ENCODE measurements at places on chromosomes 6 and 20.

DNA sequence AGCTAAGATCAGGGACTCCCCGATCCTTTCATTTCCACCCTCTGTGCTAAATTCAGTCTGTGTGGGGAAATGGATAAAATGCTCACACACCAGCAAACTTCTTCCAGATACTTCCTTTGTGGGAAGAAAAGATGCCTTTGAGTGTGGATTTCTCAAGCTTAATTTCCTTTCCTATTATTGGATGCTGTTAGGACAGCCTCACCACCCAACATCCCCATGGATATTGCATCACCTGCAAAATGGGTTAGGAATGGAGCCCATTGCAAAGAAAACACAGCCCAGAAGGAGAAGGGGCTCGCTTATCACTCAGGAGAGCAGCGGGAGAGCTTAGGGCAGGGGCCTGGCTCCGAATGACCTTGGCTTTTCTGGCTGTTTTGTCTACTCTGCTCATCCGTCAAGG, 272.2 kb downstream of the CDC5L start:
- no peak for DNase-seq

- DNase-seq: no peak
Observed at GRCh38 chr6:111563581-111563980, 42.1 kb downstream of the TRAF3IP2 start.

GRCh38 chr6:42889815-42890214, 10.4 kb downstream of the RPL7L1 start:
- DNase-seq: no peak

- DNase-seq: no peak
Observed at GRCh38 chr6:142047934-142048592, 84.7 kb upstream of the GJE1 start.

DNA sequence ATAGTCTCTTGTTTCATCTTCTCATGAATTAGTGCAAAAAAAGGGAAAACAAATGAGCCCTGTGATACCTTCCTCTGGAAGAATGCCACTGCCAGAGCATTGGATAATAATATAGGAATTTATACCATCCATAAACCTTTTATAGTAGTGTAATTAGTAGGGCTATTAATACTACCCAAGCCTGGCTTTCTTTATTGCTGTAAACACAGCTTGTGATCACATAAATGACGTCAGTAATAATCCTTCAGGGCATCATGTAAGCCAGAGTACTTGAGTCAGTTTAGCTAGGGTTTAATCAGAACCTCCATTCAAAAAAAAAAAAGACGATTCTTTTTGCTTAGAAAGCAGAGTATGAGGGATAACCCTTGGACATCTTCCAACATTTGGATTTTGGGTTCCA, 264.8 kb downstream of the SLC35F1 start:
- DNase-seq: no peak

- no peak for DNase-seq
Observed at GRCh38 chr20:21175433-21175832, 49.6 kb downstream of the KIZ start.

DNA sequence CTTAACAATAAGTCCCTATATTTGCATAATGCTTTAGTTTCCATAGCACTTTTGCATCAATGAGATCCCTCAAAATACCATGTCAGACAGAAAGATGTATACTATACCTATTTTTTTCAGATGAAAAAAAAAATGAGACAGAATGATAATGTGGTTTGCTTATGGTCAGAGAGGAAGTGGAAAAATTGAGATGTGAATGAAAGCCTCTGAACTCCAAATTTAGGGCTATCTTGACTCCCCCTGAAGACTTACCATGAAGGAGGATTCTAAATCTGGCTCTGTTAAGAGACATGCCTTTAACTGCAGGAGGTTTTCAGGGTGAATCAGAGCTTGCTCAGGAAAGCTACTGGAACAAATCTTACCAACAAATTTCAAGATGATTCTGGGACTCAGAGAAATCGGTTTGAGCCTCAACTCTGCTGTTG, 176.2 kb downstream of the ISM1 start:
- no peak for DNase-seq

DNA sequence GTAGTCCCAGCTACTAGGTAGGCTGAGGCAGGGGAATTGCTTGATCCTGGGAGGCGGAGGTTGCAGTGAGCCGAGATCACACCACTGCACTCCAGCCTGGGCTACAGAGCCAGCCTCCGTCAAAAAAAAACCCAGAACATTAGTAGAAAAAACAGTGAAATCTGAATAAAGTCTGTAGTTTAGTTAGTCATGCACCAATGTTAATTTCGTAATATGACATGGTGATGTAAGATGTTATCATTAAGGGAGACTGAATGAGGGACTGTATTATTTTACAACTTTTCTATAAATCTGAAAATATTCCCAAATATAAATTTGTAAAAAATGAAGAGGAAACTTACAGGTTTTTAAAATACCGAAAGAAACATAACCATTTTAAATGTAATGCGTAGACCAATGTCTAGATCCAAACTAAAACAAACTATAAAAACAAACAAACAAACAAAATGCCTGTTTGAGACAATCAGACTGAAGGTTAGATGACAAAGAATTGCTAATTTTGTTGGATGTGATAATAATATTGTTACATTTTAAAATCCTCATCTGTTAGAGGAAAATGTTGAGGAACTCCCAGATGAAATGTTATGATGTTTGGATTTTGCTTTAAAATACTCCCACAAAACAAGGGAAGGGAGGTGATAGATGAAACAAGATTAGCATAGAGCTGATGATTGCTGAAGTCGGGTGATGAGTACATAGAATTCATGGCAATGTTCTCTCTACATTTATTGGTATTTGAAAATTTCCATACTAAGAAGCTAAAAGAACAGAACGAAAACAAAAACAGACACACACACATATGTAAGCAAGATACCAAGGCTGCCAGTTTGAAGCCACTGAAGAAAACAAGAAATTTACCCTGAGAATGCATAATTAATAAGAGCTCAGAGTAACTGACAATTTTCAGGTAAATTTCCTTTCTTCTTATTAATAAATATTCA, 1.8 kb downstream of the GSTA4 start:
- DNase-seq: peak; percentile 18

DNA sequence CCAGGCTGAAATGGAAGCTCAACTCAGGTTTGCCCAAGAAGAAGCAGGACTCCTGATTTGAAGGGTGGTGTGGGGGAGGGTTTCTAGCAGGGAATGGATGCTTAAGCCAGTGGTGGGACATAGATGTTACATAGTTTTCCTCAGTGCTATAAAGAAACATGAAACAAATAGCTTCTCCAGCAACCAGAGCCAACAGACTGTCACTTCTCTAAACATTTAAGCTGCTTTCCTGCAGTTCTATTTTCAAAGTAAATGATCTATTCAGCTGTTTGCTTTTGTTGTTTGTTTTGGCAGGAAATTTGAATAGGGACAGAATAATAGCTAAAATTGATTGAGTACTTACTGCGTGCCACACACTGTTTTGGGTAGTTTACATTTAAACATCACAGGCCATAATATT, 169.0 kb downstream of the UST start:
- DNase-seq: no peak

- no peak for DNase-seq
Observed at GRCh38 chr6:40965046-40965445, 74.0 kb downstream of the UNC5CL start.

GRCh38 chr20:24607402-24607801, 138.0 kb downstream of the SYNDIG1 start:
- DNase-seq: no peak

DNA sequence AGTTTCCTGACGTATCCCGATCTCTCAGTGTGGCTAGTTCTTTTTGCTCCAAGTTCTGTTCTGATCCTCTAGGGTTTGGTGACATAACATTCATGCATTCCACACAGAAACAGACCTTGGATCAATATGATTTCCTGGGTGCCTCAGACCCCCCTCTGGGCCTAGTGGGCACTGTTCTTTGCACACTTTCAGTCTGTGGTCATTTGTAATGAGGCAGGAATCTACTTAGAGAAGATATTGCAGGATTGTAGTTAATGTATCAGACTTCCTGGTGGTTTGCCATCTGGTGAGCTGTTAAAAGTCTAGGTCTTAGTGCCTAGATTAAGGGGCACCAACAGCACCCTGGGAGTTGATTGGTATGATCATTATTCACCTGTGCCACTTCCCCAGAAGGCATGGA, 7.5 kb downstream of the BEND6 start:
- DNase-seq: no peak

DNA sequence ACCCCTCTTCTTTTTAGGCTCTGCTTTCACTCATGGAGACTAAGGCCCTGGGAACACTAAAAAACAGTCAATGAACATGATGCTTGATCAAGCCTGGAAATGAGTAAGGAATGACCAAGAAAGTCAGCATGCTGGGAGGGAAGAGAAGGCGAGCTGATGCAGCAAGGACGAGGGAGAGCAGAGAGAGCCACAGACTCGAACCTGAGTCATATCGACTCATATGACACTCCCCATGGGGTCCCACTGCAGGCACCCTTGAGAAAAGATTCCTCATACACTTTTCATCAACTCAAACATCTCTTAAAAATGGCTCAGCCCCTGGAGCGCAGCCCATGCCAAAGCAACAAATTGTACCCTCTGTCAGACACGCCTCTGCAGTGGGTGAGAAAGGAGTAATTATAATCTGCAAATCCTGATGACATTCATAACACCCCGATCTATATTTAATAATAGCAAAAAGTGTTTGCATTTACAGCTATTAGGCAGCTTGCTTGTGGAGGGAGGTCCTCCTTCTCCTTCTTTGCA, 127.2 kb downstream of the F13A1 start:
- DNase-seq: no peak

GRCh38 chr20:56060486-56060885, 55.2 kb upstream of the CBLN4 start:
- no peak for DNase-seq
